ENCODE measurements at places on chromosomes 6 and 20.

- no peak for DNase-seq
Observed at GRCh38 chr6:13068586-13069210, 259.6 kb downstream of the TBC1D7 start.

GRCh38 chr6:157314705-157315321, 8.5 kb downstream of the TMEM242 start:
- no peak for DNase-seq

DNA sequence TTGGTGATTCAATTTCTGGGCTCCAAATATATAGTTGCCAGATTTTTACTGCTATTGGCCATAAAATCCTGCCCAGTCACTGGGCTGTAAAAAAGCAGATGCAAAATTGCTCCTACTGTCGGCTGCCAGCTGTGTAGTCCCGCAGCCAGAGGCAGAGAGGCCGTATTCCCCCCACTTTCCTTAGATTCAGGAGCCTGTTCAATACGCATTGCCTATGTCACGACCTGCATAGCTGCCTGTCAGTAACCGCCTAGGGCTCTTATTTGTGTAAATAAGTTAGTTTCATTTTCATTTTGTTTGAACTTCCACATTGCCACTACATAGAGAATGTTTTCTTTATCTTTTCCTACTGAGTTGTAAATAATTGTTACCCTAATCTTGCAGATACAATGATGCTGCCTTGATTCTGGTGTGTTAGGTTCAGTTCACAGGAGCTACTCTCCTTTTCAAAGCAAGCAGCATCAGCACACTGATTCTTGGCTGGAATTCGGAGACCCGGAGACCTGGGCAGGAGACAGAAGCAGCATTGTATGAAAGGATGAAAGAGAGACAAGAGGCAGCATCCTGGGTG, 46.0 kb upstream of the UST start:
- DNase-seq, result no peak

DNA sequence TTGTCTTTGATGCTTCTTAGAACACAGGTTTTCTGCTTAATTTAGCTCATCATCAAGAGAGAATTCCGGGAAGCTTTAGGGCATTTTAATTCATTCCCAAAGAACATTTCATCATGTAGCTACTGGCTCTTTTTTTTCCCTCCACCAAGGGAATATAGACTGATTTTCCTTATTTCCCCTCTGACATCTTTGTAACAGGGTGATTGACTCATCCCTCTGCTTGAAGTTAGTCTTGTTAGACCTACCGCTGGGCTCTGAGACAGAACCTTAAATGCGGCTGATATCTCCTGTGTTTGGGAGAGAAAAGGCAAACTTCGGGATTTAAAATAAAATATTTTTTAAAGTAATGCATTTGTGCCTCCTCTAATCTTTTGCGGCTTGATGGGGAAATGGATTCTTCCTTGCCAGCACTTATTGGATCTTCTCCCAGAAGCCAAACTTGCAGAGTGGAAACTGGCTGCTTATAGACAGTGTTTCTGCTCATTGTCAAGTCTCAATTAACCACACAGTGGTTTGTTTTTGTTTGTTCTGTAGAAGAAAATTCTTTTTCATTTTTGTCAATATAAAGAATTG, 272.7 kb upstream of the PLCB4 start:
- DNase-seq, result no peak

DNA sequence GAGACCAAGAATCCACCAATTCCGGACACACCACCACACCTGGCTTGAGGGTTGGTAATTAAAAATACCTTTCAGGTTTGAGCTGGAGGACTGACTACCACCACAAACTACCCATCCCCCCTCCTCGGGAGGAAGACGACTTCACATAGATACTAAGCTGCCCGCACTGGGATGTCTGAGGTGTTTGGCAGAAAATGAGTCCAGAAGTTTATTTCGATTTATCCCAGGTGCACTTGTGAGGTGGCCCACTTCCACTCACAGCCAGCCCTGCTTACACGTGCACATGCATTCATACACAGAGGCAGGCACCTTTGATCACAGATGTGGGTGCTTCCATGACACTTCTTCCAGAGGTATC, 187.1 kb downstream of the ID4 start:
- DNase-seq, result no peak

GRCh38 chr6:112780498-112781096, 433.5 kb downstream of the RFPL4B start:
- DNase-seq, result no peak

DNA sequence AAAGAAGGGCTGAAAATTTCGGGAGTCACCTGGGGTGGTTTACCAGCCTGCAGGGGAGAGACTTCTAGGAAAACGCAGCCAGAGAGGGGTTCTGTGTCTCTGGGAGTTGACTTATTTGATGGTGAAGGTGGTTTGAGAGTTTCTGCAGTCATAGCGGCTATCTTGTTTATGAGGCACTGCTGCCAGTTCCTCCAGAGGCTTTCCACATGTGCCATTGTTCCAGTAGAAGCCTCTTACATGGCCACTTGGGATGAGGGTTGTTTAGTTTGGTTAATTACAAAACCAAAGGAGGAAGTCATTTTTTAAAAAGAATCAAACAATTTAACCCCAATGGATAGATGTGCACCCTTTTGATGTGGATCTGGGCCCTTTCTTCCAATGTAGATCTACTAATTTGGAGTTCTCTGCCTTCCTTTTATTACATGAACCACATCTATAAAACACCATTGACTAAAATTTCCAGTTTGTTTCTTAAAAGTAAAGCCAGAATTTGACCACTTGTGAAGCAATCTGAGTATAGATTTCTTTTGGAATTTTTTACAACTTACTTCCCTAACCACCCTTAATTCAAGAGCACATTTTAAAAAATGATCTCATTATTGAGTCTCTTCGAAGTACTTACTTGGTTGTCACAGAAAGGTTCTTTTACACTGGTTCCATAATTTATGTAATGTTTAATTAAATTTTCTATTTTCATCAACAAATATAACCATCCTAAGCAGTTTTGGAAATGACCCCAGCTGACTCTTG, 97.6 kb downstream of the TCP11 start:
- no peak for DNase-seq

GRCh38 chr20:62671765-62672164, 29.5 kb downstream of the SLCO4A1 start:
- DNase-seq, result no peak

GRCh38 chr20:47285189-47285588, 71.3 kb downstream of the ZMYND8 start:
- DNase-seq, result no peak

DNA sequence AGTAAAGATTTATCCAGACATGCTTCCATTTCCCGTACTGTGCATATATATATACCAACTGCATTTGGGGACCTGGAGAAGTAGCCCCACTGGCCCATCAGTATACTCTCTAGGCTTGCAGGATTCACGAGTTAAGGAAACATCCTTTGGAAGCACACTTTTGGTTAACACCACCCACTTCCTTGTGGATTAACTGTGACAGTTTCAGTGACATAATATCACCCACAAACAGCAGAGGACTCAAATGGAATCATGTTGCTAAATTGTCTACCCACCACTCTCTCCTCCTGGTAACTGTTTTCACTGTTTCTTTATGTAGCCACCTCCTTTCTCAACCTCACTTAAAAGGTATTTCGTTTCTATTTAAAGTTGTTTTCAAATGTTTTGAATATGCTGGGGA, 55.0 kb downstream of the PROKR2 start:
- DNase-seq, result no peak

- no peak for DNase-seq
Observed at GRCh38 chr6:47302043-47302442, 7.7 kb downstream of the TNFRSF21 start.

DNA sequence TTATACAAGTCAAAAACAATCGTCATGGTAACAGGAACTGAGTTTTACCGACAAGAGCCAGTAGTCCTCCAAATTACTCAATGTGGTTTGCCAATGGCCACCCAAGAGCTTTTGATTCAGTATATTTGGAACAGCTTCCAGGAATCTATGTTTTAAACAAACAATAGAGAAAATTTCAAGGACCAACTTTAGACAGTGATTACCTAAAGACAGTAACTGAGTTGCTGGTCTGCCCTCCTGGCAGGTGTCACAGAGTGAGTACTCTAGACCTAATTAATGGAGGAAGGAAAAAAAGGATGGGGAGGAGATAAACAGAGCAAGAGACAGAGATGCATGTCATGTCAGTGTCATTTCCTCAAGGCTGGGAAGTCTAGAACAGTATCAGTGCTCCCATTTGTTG, 361.3 kb upstream of the BTBD3 start:
- DNase-seq, result no peak

GRCh38 chr6:148128014-148128730, 214.5 kb upstream of the SASH1 start:
- no peak for DNase-seq

GRCh38 chr6:118959903-118960302, 24.9 kb upstream of the MCM9 start:
- no peak for DNase-seq

DNA sequence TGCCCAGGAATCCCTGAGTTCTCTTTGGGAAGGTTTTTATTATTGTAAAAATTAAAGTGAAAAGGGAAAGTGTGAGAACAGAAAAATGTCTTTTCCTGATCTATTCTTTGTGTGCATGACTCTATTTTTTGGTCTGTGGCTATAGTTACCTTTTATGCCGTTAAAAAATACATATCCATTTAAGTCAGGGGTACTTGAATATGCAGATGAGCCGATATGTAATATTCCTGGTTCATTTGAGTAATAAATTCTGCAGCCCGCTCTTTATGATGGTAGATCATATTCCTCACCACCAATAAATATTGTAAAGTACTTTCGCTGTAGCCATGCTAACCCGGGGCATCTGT, 503 bp upstream of the MYT1 start:
- no peak for DNase-seq

DNA sequence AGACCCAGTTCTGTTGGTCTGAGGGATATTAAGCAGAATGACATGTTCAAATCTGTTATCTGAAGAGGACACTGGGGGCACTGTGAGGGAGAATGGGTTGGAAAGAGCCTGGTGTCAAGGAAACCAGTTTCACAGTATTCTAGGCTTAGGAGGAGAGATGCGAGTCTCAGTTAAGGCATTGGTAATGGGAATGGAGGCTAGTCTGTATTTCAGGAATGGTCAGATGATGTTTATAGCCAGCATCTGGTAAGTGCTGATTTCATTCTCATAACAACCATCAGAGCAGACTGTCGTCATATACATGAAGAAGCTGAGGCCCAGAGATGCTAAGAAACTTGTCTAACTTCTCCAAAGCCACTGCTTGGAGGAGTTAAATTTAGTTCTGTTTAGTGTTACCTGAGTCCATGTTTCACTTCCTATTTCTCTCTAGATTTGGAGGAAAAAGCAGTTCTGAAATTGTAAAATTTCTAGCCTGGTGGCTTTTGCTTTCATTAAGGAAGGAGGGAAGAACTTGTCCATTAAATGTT, 242.0 kb downstream of the ARID1B start:
- DNase-seq, result no peak

- no peak for DNase-seq
Observed at GRCh38 chr6:146664871-146665360, 66.1 kb downstream of the ADGB start.

- DNase-seq, result no peak
Observed at GRCh38 chr6:151445482-151445881, 6.4 kb downstream of the RMND1 start.

GRCh38 chr20:45087814-45088213, 13.1 kb downstream of the KCNS1 start:
- DNase-seq, result no peak

GRCh38 chr6:125586074-125586473, 163.4 kb upstream of the HEY2 start:
- DNase-seq, result no peak

DNA sequence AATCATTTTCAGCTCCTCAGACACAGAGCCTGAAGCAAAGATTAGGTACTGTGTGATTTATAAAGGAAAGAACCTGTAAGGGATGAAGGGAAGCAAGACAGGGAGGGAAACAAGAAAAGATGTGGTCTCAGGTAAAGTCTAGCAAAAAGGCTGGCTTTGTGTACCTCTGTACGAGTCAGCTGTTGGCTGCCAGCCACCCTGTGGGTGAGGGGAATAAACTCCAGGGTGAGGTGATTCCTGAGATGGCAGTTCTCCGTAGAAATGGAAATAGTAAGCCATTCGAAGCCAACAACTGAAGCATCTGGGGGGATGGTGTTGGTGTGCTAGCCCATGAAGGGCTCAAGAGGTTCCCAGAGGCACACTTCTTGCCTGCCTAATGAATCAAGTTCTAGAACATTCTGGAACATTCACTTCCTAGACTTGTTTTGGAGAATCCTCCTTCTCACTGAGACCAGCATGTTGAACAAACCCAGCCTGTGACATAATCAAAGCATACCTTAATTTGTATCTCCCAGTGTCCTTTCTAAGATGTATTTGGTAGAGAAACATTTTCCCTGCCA, 10.6 kb upstream of the TTPAL start:
- DNase-seq, result no peak

GRCh38 chr6:53805725-53806124, 10.9 kb downstream of the LRRC1 start:
- no peak for DNase-seq

DNA sequence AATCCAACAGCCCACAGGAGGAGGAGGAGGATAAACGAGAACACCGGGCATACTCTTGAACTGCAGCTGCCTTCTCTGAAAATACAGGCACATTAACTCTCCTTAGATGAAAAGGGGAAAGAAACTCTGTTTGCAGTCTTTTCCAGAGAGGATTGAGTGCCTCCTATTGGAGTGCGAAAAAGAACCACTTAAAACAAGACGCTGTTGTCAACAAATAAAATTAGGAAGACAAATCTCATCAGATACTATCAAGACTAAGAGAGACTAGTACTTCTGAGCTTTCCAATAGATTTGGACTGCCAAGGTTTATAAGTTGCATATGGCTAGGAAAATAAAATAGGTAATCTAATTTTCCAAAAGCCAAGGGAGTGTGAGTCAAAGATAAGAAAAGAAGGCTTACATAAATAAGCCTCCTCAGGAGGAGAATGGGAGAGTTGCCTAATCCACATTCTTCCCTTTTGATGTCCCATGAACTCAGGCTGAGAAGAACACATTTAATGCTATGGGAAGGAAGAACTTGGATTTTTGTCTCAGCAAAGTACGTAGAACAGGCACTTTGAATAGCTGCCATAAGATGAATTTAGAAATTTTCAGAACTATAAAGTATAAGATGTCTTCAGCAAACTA, 154.7 kb downstream of the ARHGAP18 start:
- no peak for DNase-seq

- no peak for DNase-seq
Observed at GRCh38 chr6:81172056-81172740, 580.3 kb downstream of the TENT5A start.

DNA sequence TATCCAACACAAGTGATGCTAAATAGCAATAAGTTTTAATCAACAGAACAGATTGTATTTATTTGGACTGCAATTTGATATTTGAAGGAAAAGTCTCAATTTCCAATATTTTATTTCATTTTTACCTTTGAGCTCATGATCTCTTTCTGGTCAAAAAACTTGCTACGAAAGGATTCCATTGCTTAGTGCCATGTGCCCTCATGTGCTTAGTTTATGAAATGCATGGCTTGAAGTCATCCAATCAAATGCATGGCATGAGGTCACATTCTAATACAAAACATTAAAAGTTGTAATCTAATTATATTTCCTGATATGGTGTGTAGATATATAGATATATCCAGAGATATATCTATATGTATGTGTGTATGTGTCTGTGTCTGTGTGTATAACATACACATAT, 321.2 kb upstream of the ADGRB3 start:
- no peak for DNase-seq

Measured in vagina (tissue), 2 donors.